ENCODE measurements at places on chromosomes 1 and 21.

- no peak for DNase-seq
Observed at GRCh38 chr1:234916840-234917239, 211.8 kb downstream of the TOMM20 start.

GRCh38 chr1:204017032-204017431 is 55.9 kb upstream of the SOX13 start:
- no peak for DNase-seq

GRCh38 chr1:219422811-219423598 is 189.9 kb downstream of the ZC3H11B start:
- no peak for DNase-seq

- DNase-seq: no peak
Observed at GRCh38 chr1:116907351-116907750, 2.4 kb upstream of the PTGFRN start.

DNA sequence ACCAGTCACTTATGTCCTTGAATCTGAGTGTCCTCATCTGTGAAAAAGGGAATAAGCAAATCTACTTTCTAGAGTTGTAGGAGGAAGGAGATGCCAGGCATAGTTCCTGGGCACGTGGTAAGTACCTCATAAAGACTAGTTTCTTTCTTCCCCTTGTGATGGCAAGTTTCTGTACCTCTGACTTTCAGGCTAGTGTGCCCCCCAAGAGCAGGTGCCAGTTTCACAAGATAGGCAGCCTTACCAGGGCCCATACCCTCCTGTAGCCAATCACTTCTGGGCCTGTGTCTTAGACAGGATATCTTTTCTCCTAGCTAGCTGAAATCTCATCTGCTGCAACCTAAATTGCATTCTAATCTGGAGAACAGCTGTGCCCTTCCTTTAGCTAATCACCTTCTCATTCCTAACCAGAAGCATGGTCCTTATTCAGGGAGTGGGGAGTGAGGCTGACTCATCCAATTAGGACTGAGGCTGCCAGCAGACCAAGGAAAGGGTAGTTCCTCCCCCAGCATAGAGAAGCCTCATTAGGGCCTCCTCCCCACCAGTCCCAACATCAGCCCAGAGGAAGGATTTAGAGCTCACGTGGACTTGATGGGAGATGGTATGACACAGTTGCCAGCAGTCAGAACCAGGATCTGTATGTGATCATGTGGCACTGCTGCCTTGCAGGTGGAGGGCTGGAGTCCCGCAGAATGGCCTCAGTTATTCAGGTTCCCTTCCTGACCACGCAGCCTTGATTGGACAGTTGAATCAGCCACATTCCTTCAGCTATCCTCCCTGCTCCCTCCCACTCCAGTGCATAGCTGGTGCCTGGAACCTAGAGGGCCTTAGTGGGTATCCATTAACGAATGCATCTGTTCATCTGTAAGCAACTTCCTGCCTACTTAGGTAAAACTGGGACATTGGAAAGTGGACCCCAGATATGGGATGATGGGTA is 7.9 kb downstream of the KLHDC8A start:
- no peak for DNase-seq

DNA sequence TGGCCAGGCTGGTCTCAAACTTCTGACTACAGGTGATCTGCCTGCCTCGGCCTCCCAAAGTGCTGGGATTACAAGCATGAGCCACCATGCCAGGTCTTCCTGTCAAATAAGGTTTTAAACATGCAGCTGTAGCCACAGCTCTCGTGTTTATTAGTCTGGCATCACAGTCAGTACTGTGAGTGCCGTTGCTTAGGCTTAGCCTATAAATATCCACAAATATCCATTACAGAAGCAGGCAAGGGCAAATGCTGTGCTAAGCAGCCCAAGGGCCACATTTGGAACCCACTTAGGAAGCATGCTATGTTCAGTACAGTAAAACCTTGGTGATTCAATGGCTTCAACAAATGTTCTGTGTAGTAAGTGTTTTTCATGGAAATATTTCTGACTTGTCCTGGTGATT is 75.9 kb downstream of the KIF1B start:
- no peak for DNase-seq

GRCh38 chr1:17958704-17959103 is 148.9 kb upstream of the IGSF21 start:
- no peak for DNase-seq

- DNase-seq: no peak
Observed at GRCh38 chr1:219372916-219373615, 199.4 kb downstream of the LYPLAL1 start.

GRCh38 chr1:232179896-232180778 is 449.8 kb downstream of the SIPA1L2 start:
- no peak for DNase-seq

- no peak for DNase-seq
Observed at GRCh38 chr1:55654171-55654570, 439.0 kb upstream of the USP24 start.

DNA sequence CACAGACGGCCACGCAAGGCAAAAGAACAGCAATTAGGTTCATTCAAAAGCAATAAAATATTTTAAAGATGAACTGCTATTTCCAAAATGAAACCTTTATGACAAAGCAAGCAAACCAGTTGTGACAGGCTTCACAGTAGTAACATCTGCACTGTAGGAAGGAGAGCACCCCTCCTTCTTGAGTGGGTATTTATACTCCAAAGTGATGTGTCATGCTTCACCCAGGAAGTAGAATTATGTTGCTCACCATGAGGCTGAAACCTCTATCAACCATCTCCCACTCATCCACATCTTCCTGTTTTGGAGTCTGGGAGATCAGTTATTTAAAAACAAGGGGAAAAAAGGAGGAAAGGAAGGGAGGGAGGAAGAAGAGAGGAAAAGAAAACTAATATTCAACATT is 885 bp downstream of the OR2T10 start:
- DNase-seq: no peak

Measured in stimulated activated CD8-positive, alpha-beta memory T cell treated with anti-CD3 and anti-CD28 coated beads, Interleukin-4, amount 100 ng/mL, for 4 hours (primary cell).